Activated CD8-positive, alpha-beta T cell treated with anti-CD3 and anti-CD28 coated beads, Interleukin-2, amount 10 ng/mL, durations not matched to agents 7 days and 5 days (primary cell): ENCODE measurements at places on chromosomes 3 and 15. TPM values are rescaled to one million over a fixed set of nuclear protein-coding genes. Genes with fewer than 3 reads are reported as not detected.

Gene EHHADH
- total RNA-seq, result 4.9 TPM

- no peak for DNase-seq
Measured at GRCh38 chr3:126537116-126537729, 13.3 kb downstream of the CHST13 start.

DNA sequence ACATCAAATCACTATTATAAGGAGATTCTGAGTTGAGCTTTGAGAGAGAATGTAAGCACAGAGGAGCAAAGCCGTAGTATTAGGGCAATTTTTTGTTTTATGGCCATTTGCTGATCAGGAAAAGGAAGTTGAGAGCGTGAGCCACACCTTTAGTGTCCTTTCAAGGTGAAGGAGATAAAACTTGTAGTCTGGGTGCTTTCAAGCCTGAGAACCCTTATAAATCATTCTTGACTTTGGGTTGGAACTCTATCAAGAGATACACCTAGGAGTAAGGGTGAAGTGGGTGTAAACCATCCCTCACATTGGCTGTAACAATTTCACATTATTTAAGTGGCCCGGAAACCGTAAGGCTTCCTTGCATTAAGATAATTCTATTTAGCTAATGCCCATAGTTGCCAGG, 122.2 kb downstream of the ATG7 start:
- no peak for DNase-seq

- no peak for DNase-seq
Measured at GRCh38 chr3:101228441-101228840, 91.9 kb downstream of the IMPG2 start.

DNA sequence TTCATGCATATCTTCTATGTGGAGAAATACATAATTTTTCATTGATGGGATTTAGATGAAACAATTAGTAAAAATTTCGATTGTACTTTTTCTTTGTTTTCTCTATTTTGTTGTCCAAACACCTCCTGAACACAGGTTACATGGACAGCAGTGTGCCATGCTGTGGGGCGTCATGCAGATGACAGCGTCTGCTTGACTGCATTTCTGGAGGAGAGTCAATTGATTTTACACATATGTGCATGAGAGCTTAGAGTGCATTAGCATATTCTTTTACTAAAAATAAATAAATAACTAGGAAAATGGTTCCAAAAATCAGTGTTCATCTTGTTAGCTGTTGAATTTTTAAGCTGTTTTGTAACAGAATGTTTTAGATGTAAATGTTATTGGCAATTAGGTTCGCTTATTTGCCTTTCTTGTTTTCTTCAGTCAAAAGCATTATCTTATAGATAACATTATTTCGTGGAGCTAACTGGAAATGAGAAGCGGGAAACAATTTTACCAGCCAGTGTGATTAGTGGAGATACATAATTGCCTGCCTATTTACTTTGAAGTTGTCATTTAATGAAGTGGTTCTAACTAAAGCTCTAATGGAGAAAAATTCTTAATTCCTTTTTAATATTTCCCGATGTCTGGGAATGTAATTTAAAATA, 82.7 kb upstream of the VGLL3 start:
- no peak for DNase-seq

GRCh38 chr3:139586420-139587017, 47.0 kb upstream of the RBP1 start:
- no peak for DNase-seq

DNA sequence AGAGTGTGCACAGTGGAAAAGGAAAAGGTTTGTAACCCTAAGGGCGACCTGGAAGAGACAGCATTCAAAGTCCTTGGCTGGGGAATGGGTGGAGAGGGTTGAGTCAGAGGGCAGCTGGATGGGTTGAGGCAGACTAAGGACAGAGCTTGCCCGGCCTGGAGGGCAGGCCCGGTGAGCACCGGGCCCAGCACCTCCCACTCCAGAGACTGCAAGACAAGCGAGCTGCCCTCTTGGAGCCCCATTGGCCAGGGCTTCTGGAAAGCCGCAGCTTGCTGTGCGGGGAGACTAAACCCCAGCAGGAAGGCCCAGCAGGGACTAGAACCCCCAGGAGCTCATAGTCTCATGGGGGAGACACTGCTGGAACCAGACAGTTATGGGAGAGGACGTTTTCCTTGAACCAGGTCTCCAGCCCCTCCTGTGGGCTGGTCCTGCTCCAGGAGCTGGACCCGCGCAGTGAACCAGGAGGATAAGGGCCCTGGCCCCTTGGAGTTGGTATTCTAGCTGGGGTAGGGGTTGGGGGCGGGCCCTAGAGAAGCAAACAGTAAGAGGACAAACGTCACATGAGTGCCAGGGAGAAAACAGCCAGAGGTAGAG, 59.1 kb downstream of the RGMA start:
- no peak for DNase-seq

GRCh38 chr3:44906997-44907396, 32.6 kb downstream of the TGM4 start:
- DNase-seq, result no peak

- no peak for DNase-seq
Measured at GRCh38 chr3:110027446-110028080, 690.2 kb upstream of the DPPA4 start.

GRCh38 chr3:58633157-58633865, 33.3 kb downstream of the FAM3D start:
- DNase-seq, result no peak

GRCh38 chr3:156434921-156435320, 120.0 kb downstream of the SSR3 start:
- DNase-seq, result no peak

Gene LMAN1L
- 1.0 TPM for total RNA-seq

DNA sequence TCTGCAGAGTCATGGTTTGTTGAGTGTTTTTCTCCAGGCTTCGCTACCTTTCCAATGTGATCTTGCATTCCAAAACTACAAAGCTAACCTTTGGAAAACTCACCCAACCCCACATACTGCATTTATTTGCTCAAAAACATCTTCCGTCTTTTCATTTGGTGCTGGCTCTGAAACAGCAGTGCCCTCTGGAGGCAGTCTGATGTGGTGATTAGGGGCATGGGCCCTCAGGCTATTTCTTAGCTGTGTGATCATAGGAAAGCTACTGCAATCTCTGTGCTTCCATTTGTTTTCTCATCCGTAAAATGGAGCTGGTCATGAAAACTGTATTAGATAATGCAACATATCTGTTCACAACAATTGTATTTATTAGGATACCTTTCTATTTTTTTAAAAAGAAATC, 47.0 kb downstream of the MTHFS start:
- DNase-seq, result peak; percentile 28

GRCh38 chr3:118811236-118811732, 223.4 kb downstream of the IGSF11 start:
- no peak for DNase-seq

DNA sequence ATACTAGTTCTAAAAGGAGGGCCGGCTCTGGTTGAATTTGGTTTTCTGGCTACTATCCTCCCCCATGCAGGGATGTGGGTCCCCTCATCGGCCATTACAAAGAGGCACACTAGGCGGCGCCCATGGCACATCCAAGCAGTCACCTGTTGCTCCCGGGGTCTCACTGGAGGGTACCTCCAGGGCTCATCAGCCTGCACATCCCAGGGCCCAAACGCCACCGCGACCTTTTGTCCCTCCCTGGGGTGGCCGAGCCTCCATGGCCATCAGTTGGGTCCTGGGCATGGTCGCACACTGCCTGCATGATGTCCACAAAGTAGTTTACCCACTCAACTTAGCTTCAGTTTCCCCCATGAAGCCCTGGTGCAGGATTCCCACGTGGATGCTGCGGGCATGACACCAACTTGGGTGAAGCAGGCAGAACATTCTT, 28.3 kb downstream of the IDH3A start:
- DNase-seq, result peak; percentile 56

DNA sequence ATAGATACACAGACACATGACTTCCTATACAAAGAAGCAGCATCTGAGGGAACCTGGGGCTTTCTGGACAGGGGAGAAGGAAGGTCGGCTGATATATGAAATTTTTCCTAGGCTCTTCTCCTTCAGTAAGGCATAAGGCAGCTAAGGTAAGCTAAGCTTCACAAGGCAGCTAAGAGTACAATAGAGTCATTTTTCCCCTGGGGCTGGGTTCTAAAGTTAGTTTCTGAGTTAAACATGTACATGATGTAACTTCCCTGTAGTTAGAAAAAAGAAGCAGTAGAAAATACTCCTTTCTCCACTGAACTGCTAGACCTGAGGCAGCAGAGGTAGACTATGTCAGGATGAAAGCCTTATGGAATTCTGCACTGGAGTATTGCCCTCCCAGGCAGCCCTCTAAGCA, 109.6 kb downstream of the PLD1 start:
- no peak for DNase-seq

GRCh38 chr3:160698599-160699195, 21.7 kb downstream of the ARL14 start:
- no peak for DNase-seq

Gene FMN1
- total RNA-seq, result 0.05 TPM

Gene CLDN18
- not detected for total RNA-seq

Gene ADAMTS9
- total RNA-seq, result not detected
